Type B pancreatic cell (in vitro differentiated cells): ENCODE measurements at places on chromosomes 12 and 14.

- no peaks in the 10 kb centered on the region for H3K27me3 ChIP-seq
- peak overlapping the region; percentile 78 for H3K27ac ChIP-seq
- no peak for DNase-seq
- H3K36me3 ChIP-seq = peaks cover 15% of the 10 kb centered on the region
These were observed 55.6 kb downstream of the CLIP1 start for GRCh38 chr12:122366685-122367475.

DNA sequence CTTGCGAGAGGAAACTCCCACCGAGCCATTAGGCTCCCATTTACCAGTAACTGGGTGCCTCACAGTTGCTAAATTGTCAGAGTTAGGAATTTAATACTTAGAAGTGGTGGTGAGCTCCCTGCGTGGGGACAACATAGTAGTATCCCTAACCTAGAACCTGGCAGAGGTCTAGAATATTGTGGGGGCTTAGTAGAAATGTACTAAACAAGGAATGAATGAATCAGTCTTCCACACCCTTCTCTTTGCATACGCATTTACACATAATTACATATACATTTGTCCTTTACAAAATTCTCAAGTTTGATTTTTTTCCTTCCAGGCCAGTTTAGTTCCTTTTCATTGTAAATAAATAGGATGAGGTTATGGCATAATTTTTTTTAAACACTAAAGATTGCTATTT lies 24.1 kb downstream of the PELI2 start:
- H3K4me1 ChIP-seq = peaks cover 41% of the 10 kb centered on the region
- H3K27me3 ChIP-seq = no peaks in the 10 kb centered on the region
- H3K27ac ChIP-seq = no peak overlapping the region
- peaks cover 5% of the 10 kb centered on the region for H3K36me3 ChIP-seq

DNA sequence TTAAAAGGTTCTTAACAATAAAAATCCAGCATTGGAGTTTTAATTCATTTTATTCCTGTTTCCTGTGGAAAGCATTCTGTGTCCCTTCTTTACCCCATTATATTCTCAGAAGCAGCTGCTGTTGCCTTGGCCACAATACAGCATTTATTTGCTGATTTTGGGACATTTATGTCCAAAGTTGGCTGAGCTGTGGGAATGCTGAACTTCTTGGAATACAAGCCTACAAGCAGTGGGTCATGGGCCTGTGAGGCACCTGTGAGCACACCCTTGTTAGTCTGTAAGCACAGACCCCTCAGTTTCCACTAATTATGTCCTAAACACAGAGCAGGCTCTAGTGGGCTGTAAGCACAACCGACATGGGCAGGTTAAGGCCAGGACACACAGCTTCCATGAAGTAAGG lies 122.2 kb upstream of the IGF1 start:
- no peaks in the 10 kb centered on the region for H3K27me3 ChIP-seq
- H3K4me3 ChIP-seq = no peak overlapping the region
- no peaks in the 10 kb centered on the region for H3K36me3 ChIP-seq
- no peak for DNase-seq

DNA sequence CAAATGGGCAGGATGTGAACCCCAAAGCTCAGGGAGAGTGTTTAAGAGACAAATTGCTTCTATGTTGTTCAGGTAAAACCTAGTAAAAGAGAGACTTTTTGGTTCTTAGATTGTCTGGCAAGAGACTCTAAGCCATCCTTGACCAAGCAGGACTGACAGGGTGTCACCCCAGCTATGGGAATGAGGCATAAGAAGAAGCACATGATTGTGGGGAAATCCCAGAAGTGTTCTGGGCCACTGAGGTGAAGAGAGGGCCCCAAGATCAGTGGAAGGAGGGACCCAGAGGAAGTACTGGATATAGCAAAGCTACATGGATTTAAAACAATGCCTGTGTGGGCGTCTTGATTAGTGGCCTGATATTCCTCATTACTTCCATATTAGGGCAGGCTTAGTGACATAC lies 99.0 kb downstream of the SAMD4A start:
- no peak overlapping the region for H3K27ac ChIP-seq
- no peaks in the 10 kb centered on the region for H3K27me3 ChIP-seq
- DNase-seq = no peak
- H3K4me1 ChIP-seq = peaks cover 30% of the 10 kb centered on the region
- H3K36me3 ChIP-seq = no peaks in the 10 kb centered on the region
- H3K4me3 ChIP-seq = no peak overlapping the region

DNA sequence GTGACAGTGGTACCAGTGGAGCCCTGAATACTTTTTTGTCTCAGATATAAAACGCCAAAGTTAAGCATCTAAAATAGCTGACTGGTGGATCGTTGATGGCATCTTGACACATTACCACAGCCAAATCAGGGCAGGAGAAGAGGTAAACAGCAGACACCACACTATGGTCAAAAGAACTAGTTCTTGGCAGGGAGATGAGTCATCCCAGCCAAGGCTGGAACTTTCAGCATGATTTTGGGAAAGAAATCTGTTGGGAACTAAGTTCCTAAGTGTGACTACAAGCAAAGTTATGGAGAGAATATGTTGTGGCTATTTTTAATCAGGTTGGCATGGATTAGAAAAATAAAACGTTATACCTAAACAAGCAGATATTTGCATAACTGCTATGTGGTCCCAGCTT lies 36.9 kb downstream of the LGR5 start:
- H3K36me3 ChIP-seq = no peaks in the 10 kb centered on the region
- peaks cover 3% of the 10 kb centered on the region for H3K27me3 ChIP-seq
- H3K27ac ChIP-seq = no peak overlapping the region
- H3K4me1 ChIP-seq = no peaks in the 10 kb centered on the region
- H3K4me3 ChIP-seq = no peak overlapping the region
- no peak for DNase-seq

- peaks cover 17% of the 10 kb centered on the region for H3K36me3 ChIP-seq
- DNase-seq = no peak
- H3K27me3 ChIP-seq = peaks cover 9% of the 10 kb centered on the region
- peaks cover 13% of the 10 kb centered on the region for H3K4me1 ChIP-seq
- no peak overlapping the region for H3K27ac ChIP-seq
These were observed 4.0 kb downstream of the C14orf119 start for GRCh38 chr14:23099212-23099861.

GRCh38 chr12:119664642-119665041 lies 3.3 kb upstream of the PRKAB1 start:
- H3K36me3 ChIP-seq = no peaks in the 10 kb centered on the region
- H3K27me3 ChIP-seq = peaks cover 15% of the 10 kb centered on the region
- DNase-seq = no peak
- H3K4me1 ChIP-seq = peaks cover 7% of the 10 kb centered on the region

DNA sequence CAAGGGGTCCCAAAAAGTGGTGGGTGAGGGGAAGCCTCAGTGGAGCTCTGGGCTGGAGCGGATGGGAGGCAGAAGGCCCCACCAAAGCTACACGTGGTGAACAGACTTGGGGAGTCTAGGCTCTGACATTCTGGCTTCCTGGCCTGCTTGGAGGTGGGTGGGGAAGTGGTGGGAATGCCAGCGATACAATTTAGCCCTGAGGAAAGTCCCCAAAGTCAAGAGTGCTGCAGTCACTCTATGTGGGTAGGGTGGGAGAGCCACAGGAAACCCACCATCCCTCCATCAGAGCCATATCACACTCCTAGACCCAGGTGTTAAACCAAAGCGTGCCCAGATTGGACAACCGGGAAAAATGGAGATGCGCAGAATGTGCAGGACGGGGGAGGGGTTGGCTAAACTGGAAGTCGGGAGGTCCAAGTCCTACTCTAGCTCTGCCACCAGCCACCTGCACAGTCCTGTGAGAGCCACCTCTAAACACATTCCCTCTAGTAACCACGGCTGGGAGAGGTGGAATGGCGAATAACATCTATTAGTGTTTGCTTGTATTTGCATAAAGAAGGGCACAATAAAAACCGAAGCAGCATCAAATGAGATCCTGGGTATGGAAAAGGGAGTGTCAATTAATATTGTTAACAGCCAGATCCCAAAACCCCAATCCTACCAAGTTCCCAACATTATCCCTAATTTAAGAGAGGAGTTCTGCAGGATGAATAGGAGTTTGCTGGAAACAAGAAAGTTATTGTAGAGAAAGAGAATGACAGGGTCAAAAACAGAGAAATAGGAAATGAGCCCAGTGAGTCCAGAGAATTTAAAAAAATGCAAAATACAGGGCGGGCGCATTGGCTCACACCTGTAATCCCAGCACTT lies 14.0 kb upstream of the CD9 start:
- peaks cover 11% of the 10 kb centered on the region for H3K27me3 ChIP-seq
- H3K36me3 ChIP-seq = no peaks in the 10 kb centered on the region
- no peak overlapping the region for H3K27ac ChIP-seq
- no peak overlapping the region for H3K4me3 ChIP-seq
- no peak for DNase-seq

GRCh38 chr12:92650228-92650822 lies 52.5 kb upstream of the PLEKHG7 start:
- H3K4me1 ChIP-seq = peaks cover 10% of the 10 kb centered on the region
- no peaks in the 10 kb centered on the region for H3K36me3 ChIP-seq
- H3K4me3 ChIP-seq = no peak overlapping the region
- DNase-seq = no peak

GRCh38 chr12:91990525-91990924 lies 155.1 kb downstream of the BTG1 start:
- no peak overlapping the region for H3K27ac ChIP-seq
- DNase-seq = no peak
- no peaks in the 10 kb centered on the region for H3K36me3 ChIP-seq
- H3K27me3 ChIP-seq = no peaks in the 10 kb centered on the region

GRCh38 chr12:27333403-27334009 lies 870 bp downstream of the BMAL2 start:
- peak overlapping the region; percentile 96 for H3K4me3 ChIP-seq
- DNase-seq = no peak
- H3K36me3 ChIP-seq = peaks cover 8% of the 10 kb centered on the region
- H3K27ac ChIP-seq = peak overlapping the region; percentile 87
- H3K27me3 ChIP-seq = peaks cover 55% of the 10 kb centered on the region
- peaks cover 7% of the 10 kb centered on the region for H3K4me1 ChIP-seq

- no peak for DNase-seq
- H3K4me3 ChIP-seq = peak overlapping the region; percentile 73
- H3K36me3 ChIP-seq = no peaks in the 10 kb centered on the region
- peaks cover 3% of the 10 kb centered on the region for H3K27me3 ChIP-seq
- H3K4me1 ChIP-seq = peaks cover 32% of the 10 kb centered on the region
These were observed 43.9 kb upstream of the GNPNAT1 start for GRCh38 chr14:52835122-52835903.

- H3K4me3 ChIP-seq = no peak overlapping the region
- H3K36me3 ChIP-seq = no peaks in the 10 kb centered on the region
- DNase-seq = no peak
- H3K4me1 ChIP-seq = no peaks in the 10 kb centered on the region
These were observed 69.9 kb upstream of the SLC38A4 start for GRCh38 chr12:46895726-46896125.

DNA sequence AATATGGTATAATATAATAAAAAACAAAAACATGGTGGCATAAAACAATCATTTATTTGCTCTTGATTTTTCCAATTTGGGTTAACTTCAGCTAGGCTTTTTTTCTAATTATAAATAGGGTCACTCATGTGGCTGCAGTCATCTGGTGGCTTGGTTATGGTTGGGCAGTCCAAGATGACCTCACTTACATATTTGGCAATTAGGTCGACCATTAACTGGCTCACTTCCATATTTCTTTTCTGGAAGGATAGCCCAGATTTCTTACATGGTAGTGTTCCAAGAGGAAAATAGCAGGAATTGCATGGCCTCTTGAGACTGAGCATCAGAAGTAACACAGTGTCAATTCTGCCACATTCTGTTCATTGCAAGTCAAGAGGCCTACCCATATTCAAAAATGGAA lies 153.4 kb downstream of the FUT8 start:
- H3K36me3 ChIP-seq = peaks cover 5% of the 10 kb centered on the region
- H3K27ac ChIP-seq = no peak overlapping the region
- no peak for DNase-seq

- H3K4me1 ChIP-seq = peaks cover 13% of the 10 kb centered on the region
- H3K27me3 ChIP-seq = no peaks in the 10 kb centered on the region
- peak overlapping the region; percentile 31 for H3K27ac ChIP-seq
- no peak for DNase-seq
These were observed 81.9 kb upstream of the ATF7IP start for GRCh38 chr12:14283489-14284144.

- H3K27me3 ChIP-seq = no peaks in the 10 kb centered on the region
- H3K4me1 ChIP-seq = peaks cover 4% of the 10 kb centered on the region
- DNase-seq = no peak
- no peaks in the 10 kb centered on the region for H3K36me3 ChIP-seq
- no peak overlapping the region for H3K27ac ChIP-seq
These were observed 21.9 kb upstream of the PTPRB start for GRCh38 chr12:70659077-70659606.

GRCh38 chr12:114414031-114414865 lies 8.3 kb upstream of the TBX5 start:
- no peaks in the 10 kb centered on the region for H3K36me3 ChIP-seq
- peaks cover 98% of the 10 kb centered on the region for H3K27me3 ChIP-seq
- H3K4me3 ChIP-seq = peak overlapping the region; percentile 2
- H3K27ac ChIP-seq = no peak overlapping the region
- DNase-seq = no peak

DNA sequence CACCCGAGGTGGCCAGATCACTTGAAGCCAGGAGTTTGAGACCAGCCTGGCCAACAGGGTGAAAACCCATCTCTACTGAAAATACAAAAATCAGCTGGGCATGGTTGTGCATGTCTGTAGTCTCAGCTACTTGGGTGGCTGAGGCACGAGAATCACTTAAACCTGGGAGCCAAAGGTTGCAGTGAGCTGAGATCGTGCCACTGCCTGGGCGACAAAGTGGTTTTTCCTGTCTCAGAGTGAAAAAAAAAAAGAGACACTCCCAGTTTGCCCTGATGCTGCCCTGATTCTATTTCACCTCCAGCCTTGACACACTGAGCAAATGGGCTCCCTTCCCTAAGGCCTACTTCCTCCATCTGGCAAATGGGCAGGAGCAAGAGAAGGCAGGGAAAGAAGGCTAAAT lies 28.5 kb upstream of the PLEK2 start:
- H3K27me3 ChIP-seq = peaks cover 3% of the 10 kb centered on the region
- H3K4me1 ChIP-seq = peaks cover 7% of the 10 kb centered on the region
- no peak for DNase-seq
- no peak overlapping the region for H3K4me3 ChIP-seq
- H3K27ac ChIP-seq = peak overlapping the region; percentile 66
- no peaks in the 10 kb centered on the region for H3K36me3 ChIP-seq

GRCh38 chr14:64709126-64709525 lies 4.9 kb downstream of the PLEKHG3 start:
- peak overlapping the region; percentile 92 for H3K4me3 ChIP-seq
- DNase-seq = no peak
- no peaks in the 10 kb centered on the region for H3K27me3 ChIP-seq
- peaks cover 44% of the 10 kb centered on the region for H3K4me1 ChIP-seq

- H3K36me3 ChIP-seq = peaks cover 16% of the 10 kb centered on the region
- peaks cover 17% of the 10 kb centered on the region for H3K4me1 ChIP-seq
- H3K4me3 ChIP-seq = no peak overlapping the region
- DNase-seq = no peak
- H3K27me3 ChIP-seq = no peaks in the 10 kb centered on the region
- no peak overlapping the region for H3K27ac ChIP-seq
These were observed 62.6 kb upstream of the RESF1 start for GRCh38 chr12:31896514-31897039.

GRCh38 chr14:71688576-71688975 lies 243.7 kb upstream of the RGS6 start:
- H3K4me1 ChIP-seq = peaks cover 41% of the 10 kb centered on the region
- no peak for DNase-seq
- H3K4me3 ChIP-seq = peak overlapping the region; percentile 6
